CD4-positive, alpha-beta T cell treated with Interleukin-2 at 100 ng/mL for 4 hours (primary cell): ENCODE measurements at places on chromosomes 12 and 14.

DNA sequence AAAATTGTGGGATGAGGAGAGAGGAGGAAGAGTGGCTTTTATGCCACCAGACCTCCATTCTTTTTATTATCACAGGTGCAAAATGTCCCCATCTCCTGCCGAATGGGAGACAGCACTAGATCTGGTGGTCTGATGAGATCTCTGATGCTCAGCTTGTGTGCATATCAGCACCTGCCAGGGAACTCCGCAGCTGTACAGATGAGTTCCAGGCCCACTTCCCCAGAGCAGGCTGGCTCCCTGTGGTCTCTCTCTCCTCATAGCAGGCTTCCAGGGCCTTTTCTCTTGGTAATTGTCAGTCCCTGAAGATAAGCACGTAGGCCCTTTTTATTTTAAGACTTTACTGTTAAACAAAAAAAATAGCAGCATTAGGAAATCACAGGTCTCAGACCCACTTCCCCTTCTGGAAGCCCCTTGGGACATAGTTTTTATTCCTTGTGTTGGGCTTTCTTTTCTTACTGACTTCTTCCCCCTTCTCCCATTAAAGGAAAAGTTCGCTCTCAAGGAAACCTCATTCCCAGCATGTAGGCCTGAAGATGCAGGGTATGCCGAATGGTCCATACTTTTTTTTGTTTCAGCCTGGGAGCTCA, 4.5 kb upstream of the TBC1D30 start:
- no peak for DNase-seq

DNA sequence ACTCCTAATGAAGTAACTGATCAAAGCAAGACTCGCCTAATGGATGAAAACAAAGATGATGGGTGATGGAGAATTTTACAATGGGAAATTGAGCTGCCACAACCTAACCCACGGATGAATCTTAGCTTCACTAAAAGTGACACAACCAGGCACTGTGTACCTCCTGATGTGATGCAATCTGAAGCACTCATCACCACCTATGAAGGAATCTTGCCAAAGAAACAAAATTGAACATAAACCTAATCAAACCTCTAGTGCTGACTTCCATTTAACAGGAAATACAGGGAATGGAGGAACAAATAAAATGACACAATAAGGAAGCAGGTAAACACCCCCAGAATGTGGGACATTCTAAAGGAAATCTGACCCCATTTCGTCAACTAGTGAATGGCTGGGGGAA, 13.3 kb upstream of the RARG start:
- no peak for DNase-seq

- DNase-seq: no peak
These were observed 43.1 kb downstream of the ZFP36L1 start for GRCh38 chr14:68749487-68750475.

DNA sequence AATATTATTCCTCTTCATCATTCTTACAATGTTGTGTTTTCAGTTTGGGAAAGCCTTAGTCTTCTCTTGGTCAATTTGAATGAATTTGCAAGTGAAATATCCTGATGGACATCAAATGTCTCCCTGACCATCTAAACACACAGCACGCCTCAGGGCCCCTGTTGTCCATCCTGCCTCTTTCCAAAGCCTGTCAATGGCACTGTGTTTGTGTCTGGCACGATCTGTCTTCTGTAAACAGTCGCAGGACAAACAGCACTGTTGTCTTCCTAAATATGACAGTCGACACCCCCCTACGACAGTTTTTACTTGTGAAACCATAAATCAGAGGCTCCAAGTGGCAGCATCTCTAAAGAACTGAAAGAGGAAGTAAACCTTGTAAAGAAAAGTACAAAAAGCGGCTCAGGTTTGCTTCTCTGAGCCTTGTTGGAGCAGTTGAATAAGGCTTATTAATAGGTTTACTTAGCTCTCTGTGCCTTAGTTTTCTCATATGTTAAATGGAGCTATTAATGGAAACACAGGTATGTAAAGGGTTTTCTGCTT, 285.8 kb downstream of the NRXN3 start:
- DNase-seq: no peak

DNA sequence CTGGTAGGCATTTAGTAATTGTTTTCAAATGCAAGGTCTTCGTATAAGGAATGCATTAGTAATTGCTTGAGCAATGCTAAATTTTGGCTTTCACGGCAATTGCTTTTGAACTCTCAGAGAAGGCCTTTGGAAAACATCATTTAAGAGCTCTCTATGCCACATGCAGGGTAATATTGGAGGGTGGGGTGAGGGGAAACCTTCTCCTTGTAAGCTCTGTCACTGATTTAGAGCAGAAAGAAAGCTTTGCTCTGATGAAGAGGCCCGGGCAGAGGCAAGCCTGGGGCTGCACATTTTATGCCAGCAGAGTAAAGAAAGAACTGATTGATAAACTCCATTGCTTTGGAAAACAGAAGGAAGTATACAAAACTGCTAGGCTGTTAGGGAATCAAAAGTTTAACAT, 70.9 kb downstream of the TRIM9 start:
- no peak for DNase-seq

GRCh38 chr12:42859612-42860011, 270.1 kb upstream of the PRICKLE1 start:
- DNase-seq: no peak

GRCh38 chr12:84694116-84694515, 218.5 kb downstream of the SLC6A15 start:
- DNase-seq: no peak
